ENCODE measurements at places on chromosomes 13 and 19.

DNA sequence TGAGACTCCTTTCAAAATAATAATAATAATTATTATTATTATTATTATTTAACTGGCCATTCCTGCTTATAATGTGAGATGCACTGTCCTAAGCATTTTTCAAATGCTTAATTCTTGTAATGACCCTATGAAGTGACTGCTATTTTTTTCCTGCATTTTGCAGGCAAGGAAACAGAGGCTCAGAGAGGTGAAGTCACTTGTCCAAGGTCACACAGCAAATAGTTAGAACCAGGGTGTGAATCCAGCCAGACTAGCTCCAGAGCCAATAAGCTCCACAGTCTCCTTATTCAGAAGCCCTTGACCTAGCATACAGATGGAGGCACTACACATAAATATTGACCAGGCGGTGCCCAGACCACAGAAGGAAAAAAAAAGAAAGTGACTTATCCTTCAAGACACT lies 77.5 kb upstream of the CACNA1A start:
- no peak for DNase-seq

- no peak for DNase-seq
Observed at GRCh38 chr13:91017669-91018053, 329.8 kb upstream of the MIR17HG start.

- peak; percentile 54 for DNase-seq
Observed at GRCh38 chr13:47168066-47168465, 271.2 kb upstream of the HTR2A start.

GRCh38 chr19:55079400-55080038 lies 3.9 kb downstream of the EPS8L1 start:
- DNase-seq, result no peak

DNA sequence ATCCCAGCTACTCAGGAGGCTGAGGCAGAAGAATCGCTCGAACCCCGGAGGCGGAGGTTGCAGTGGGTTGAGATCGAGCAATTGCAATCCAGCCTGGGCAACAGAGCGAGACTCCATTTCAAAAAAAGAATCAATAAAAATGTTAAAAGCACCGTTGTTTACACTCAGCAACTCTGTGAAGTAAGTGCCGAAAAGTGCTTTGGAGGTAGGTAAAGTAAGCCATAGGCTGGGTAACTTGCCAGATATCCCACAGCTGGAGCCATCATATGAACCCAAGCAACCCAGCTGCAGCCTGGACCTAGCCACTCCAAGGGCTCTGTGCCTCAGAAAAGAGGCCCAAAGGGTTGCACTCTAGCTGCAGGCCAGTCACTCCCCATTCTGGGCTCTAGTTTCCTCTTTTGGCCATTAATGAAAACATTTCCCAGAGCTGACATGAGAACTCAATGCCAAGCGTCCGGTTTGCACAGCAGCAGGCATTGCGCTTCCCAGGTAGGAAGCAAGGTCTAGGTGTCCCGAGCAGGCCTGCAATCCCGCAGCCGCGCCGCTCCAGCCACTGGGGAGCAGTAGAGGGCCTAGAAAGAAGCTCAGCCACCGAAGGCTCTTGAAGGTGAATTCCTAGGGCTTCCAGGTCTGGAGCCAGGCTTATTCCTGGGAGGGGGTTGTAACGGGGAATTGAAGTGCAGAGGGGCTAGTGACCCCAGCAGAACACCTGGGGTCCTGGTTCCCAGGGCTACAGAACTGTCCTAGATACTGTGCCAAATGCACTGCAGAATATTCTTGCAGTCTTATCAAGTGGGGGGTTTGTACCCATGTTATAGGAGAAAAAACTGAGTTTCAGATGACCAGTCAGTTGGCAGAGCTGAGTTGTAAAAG lies 4.1 kb upstream of the CD79A start:
- DNase-seq, result peak; percentile 58

DNA sequence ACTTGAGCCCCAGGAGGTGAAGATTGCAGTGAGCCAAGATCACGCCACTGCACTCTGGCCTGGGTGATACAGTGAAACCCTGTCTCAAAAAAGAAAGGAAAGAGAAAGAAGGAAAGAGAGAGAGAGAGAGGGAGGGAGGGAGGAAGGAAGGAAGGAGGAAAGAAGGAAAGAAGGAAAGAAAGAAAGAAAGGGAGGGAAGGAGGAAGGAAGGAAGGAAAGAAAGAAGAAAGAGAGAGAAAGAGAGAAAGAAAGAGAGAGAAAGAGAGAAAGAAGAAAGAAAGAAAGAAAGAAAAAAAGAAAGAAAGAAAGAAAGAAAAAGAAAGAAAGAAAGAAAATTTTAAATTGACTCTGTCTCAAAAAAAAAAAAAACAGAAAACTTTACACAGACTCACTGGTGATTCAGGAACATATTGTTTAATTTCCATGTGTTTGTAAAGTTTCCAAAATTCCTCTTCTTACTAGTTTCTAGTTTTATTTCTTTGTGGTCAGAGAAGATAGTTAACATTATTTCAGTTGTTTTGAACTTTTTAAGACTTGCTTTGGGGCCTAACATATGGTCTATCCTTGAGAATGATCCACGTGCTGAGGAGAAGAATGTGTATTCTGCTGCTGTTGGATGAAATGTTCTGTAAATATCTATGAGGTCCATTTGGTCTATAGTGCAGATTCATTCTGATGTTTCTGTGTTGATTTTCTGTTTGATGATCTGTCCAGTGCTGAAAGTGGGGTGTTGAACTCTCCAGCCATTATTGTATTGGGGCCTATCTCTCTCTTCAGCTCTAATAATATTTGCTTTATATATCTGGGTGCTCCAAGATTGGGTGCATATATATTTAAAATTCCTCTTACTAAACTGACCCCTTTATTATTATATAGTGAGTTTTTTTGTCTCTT lies 204.4 kb upstream of the SERP2 start:
- no peak for DNase-seq

DNA sequence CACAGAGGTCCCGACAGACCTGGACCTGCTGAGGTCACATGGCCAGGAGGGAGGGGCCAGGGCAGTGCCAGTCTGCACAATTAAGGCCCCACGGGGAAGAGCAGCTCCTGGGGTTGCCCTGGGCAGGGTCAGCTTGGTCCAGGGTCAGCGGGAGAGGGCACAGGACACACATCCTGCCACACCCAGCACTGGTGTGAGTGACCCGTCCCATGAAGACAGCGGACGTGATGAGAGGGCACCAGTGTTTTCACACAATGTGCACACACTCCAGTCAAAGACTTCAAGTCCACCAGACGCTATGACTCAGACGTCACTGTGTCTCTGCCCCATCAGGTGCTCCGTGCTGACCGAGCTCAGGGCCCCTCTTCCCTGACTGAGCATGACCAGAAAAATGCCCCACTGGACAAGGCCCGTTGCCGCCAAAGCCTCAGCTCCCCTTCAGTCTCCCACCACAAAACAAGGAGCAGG lies 4.2 kb downstream of the TMEM259 start:
- DNase-seq, result no peak

DNA sequence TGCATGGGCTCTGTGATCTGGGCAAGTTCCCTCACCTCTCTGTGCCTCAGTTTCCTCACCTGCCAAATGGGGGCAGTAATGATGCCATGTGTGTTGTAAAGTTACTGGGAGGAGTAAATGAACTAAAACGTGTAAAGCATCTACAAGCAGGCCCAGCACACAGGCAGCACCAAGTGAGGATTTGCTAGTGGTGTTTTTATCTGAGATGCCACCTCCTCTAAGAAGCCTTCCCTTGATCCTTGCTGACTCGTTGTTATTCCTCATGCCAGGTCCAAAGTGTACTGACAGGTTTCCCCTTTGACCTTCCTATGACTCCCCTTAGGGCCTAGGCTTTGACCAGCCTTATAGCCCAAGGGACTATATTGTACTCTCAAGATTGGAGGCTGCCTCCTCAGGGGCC lies 1.5 kb upstream of the UQCRFS1 start:
- DNase-seq, result no peak

GRCh38 chr13:110351636-110352420 lies 44.7 kb downstream of the COL4A2 start:
- DNase-seq, result no peak

DNA sequence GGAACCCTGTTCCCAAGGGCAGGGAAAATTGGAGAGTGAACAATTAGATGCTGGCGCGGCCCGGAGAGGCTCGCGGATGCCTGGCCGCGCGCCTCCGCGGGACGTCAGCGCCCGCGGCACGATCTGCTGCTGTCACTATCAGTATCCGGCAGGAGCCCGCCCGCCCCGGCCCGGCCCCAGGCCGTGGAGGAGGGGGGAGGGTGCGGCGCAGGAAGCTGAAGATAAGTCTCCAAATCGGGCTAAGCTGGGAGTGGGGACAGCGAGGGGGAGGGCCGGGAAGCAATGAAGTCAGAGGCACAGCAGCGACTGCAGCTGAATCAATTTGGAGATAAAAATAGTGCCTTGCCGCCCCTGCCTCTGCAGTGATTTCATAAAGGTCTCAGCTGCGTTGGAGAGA lies 441.5 kb upstream of the KLF12 start:
- peak; percentile 19 for DNase-seq

DNA sequence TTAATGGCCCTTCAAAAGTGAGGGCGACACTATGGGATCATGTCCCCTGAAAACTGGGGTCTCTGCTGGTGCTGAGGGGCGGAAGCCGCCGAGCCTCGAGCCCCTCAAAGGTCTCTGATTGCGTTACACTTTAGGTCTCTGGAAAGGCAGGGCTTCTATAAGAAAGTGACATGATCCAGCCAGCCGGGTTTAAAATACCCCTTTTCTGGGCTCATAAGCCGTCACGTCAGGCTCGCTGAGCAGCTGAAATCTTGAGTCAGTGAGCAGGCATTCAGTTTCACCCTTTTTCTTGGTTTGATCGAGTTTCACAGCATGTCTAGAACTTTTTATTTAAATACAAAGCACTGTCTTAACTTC lies 600 bp upstream of the HMGB1 start:
- DNase-seq, result peak; percentile 57

GRCh38 chr13:30027569-30028455 lies 177.4 kb upstream of the UBL3 start:
- DNase-seq, result no peak

DNA sequence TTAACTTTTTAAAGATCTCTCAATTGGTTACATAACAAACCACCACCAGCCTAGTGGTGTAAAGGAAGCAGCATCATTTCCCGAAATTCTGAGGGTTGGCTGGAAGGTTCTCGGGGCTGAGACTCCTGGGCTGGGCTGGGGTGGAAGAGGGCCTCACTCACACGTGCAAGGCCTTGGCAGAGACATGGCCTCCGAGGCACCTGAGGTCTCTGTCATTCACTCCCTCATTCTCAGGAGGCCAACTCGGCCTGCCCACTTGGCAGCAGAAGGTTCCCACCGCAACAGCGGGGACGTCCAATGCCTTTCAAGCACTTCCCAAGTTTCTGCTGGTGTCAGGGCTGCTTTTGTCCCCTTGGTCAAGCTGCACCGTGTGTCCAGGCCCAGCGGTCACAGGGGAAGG lies 18.6 kb upstream of the RASA3 start:
- no peak for DNase-seq

DNA sequence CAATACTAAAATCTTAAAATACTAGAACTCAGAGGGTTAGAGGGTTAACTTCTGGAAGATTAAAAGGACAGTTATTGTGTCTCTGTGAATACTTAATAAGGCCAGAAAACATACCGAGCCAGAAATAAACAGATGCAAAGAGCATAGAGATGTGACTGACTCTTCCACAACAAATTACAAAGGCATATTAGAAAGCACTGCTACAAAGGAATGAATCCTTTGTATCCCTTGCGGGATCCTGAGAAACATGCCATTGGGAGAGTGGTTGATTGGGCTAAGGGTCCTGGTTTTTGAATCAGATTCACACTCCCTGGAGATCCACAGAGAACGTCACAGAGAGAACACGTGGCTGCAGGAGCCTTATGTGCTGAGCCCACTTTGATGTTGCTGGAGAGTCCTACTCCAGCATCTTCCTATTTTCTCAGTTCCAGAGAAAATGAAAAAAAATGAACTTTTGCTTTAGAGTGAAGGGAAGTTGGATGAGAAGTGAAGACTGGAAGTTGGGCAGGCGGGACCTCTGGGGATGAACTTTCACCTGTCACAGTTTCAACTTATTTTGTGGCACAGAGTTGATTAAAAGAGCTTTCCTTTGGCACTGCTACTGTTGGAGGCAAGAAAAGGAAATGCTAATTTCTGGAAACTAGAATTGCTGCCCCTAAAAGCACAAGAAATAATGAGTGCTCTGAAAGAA lies 309.9 kb downstream of the DCT start:
- no peak for DNase-seq

DNA sequence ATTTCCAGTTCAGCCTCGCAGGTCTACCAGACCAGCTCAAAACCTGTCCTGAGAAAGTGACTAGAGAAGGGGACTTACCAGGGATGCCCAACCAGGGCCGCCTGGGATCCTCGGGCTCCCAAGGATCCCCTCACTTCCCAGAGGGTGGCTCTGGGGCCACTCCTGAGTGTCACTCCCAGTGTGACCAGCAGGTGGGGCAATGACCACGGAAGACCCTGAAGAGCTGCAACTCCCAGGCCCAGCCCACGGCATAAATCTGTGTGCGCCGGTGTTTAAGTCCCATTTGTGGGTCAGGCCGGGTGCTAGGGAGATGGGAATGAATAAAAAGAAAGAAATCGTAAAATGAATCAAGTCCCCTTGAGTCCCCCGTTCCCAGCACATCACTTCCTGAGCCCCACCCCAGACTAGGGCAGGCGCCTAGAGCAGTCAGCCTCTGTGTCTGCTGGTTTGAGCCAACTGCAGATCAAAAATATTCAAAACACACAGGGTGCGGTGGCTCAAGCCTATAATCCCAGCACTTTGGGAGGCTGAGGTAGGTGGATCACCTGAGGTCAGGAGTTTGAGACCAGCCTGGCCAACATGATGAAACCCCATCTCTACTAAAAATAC lies 10.7 kb downstream of the PTGIR start:
- DNase-seq, result peak; percentile 46

GRCh38 chr13:114328595-114328994 lies 14.3 kb downstream of the CHAMP1 start:
- no peak for DNase-seq

DNA sequence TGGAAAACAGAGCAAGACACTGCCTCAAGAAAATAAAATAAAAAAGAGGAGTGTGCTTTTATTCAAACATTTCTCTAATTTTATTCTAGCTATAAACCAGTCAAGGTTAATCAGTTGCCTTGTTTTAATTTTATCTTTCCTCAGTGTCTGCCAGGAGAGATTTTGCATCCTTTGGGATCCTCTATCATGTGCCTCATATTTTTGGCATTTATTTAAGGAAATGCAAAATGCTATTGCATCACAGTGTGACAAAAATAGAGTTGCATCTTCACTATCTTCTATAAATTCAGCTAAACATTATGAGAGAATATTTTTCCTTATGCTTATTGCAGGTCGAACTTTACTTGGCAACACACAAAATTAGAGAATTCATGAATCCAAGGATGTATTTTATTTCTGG lies 639.0 kb upstream of the KLF12 start:
- DNase-seq, result no peak

DNA sequence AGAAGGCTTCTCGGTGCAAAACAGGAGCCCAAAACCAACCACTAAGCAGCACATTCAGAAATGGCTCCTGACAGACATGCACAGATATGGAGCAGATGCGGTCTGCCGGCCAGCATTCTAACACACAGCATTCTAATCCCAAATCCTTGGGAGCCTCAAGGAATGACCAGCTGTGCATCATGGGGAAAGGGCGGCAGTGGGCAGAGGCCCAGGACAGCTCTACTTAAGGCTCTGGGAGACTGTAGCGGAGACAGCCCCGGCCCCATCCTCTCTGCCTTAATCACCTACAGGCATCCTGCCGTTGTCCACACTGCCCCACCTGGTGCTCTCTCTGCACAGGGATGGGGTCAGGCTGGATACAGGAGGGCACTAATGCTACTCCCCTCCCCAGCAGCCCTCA lies 1016.0 kb downstream of the UQCRFS1 start:
- DNase-seq, result no peak

GRCh38 chr19:5078182-5078581 lies 109.3 kb downstream of the KDM4B start:
- no peak for DNase-seq

Data from HCEC 1CT (cell line).